ENCODE measurements at places on chromosomes 11 and 22.

- peaks cover 3% of the 10 kb centered on the region for H3K27me3 ChIP-seq
- no peaks in the 10 kb centered on the region for H3K36me3 ChIP-seq
- no peak overlapping the region for H3K4me3 ChIP-seq
- H3K27ac ChIP-seq = no peak overlapping the region
- DNase-seq = no peak
Measured at GRCh38 chr11:134669796-134670195, 257.8 kb upstream of the B3GAT1 start.

DNA sequence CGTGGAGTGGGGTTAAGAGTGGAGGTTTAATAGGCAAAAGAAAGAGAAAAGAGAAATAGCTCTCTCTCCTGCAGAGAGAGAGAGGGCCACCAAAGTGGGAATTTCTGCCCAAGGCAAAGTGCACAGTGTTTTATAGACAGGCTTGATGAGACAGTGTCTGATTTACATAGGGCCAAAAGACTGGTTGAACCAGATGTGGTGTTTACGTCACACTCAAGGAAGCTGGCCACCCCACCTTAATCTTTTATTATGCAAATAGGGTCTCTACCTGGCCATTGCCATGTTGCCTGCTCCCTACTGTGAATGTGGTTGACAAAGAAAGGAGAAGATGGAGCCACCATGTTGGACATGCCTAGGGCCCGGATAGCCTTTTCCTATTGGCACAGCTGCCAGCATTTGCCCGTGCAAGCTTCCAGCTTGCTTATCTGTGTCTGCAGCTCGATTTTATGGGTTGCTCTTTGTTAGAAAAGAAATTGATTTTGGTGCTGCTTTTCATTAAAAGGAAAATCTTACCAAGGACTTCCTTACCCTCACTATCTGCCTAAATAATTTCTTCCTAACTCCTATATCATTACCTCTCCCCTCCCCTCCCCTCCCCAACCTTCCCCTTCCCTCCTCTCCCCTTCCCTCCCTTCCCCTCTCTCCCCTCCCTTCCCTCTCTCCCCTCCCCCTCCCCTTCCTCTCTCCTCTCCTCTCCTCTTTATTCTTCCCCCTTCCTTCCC lies 436.0 kb downstream of the NELL1 start:
- no peak overlapping the region for H3K27ac ChIP-seq
- no peak overlapping the region for H3K4me3 ChIP-seq
- DNase-seq = no peak
- no peaks in the 10 kb centered on the region for H3K36me3 ChIP-seq
- H3K4me1 ChIP-seq = no peaks in the 10 kb centered on the region

GRCh38 chr11:23473782-23474181 lies 613.5 kb upstream of the CCDC179 start:
- H3K36me3 ChIP-seq = no peaks in the 10 kb centered on the region
- no peak overlapping the region for H3K4me3 ChIP-seq
- no peak for DNase-seq
- H3K27me3 ChIP-seq = no peaks in the 10 kb centered on the region
- no peaks in the 10 kb centered on the region for H3K4me1 ChIP-seq

GRCh38 chr11:110798201-110798900 lies 86.1 kb upstream of the ARHGAP20 start:
- no peak overlapping the region for H3K4me3 ChIP-seq
- no peaks in the 10 kb centered on the region for H3K36me3 ChIP-seq
- no peak for DNase-seq
- no peaks in the 10 kb centered on the region for H3K4me1 ChIP-seq
- no peaks in the 10 kb centered on the region for H3K27me3 ChIP-seq

GRCh38 chr11:57604296-57605027 lies 7.0 kb downstream of the SERPING1 start:
- no peaks in the 10 kb centered on the region for H3K36me3 ChIP-seq
- DNase-seq = no peak
- H3K4me3 ChIP-seq = no peak overlapping the region
- H3K27ac ChIP-seq = no peak overlapping the region

DNA sequence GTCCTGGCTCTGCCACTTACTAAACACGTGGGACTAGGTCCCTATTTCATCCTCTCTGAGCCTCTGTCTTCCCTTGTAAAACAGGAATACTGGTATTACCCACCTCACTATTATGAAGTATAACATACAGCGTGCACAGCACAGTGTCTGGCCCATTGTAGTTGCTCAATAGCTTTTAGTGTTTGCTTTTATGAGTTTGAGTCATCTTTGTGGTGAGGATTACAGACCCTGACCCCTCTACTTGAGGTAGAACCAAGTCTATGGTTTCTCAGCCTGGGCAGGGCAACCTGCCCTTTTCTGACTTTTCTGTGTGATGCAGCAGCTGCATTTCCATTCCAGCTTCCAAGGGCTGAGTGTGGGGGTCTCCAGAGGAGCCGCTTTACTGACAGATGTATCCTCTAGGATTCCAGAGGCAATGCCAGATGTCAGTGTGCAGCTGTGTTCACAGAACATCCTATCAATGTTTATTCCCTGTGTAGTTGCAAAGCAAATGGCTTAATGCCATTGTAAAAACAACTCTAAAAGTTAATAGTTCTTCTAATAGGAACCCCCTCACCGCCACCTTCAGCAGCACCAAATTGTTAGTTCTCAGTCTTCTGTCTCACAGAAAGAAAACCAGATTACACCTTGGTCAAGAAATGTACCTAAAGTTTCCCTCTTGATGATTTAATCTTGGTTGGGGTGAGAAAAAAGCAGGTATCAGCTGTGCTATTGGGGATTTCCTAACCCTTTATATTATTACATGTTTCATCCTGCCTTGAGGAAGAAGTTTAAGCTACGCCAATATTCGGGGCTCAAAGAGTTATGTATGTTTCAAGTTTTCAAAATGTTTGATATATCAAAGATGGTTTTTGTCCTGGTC lies 16.8 kb downstream of the PRR5L start:
- H3K36me3 ChIP-seq = no peaks in the 10 kb centered on the region
- no peak for DNase-seq
- no peak overlapping the region for H3K4me3 ChIP-seq
- H3K27ac ChIP-seq = no peak overlapping the region
- peaks cover 10% of the 10 kb centered on the region for H3K4me1 ChIP-seq

GRCh38 chr11:114193730-114194679 lies 102.2 kb upstream of the NNMT start:
- H3K4me3 ChIP-seq = no peak overlapping the region
- H3K36me3 ChIP-seq = no peaks in the 10 kb centered on the region
- DNase-seq = no peak
- H3K27ac ChIP-seq = no peak overlapping the region
- H3K27me3 ChIP-seq = peaks cover 2% of the 10 kb centered on the region

GRCh38 chr11:88427719-88428118 lies 90.2 kb upstream of the CTSC start:
- peaks cover 15% of the 10 kb centered on the region for H3K4me1 ChIP-seq
- no peak overlapping the region for H3K27ac ChIP-seq
- H3K27me3 ChIP-seq = no peaks in the 10 kb centered on the region
- H3K36me3 ChIP-seq = peaks cover 4% of the 10 kb centered on the region
- DNase-seq = no peak

GRCh38 chr11:128448981-128449713 lies 138.2 kb downstream of the ETS1 start:
- H3K27me3 ChIP-seq = peaks cover 1% of the 10 kb centered on the region
- H3K27ac ChIP-seq = peak overlapping the region; percentile 59
- H3K36me3 ChIP-seq = peaks cover 41% of the 10 kb centered on the region

Measured in activated T-helper 1 cell treated with anti-CD3 and anti-CD28 coated beads, Interleukin-12 subunit alpha, Interleukin-12 subunit beta, Interleukin-2, Interleukin-4 antibody, amounts not matched to agents 30 ng/mL and 10 ng/mL and 1 ng/mL, durations not matched to agents 14 hours and 24 hours and 36 hours (primary cell).